ENCODE measurements at places on chromosomes 6 and 20. TPM values are rescaled to one million over a fixed set of nuclear protein-coding genes. Genes with fewer than 3 reads are reported as not detected.

TRIM40 gene
- total RNA-seq, result not detected

GPLD1 gene
- 0.38 TPM for total RNA-seq

GRCh38 chr6:36139991-36140710, 9.8 kb downstream of the MAPK13 start:
- no peak for DNase-seq

DNA sequence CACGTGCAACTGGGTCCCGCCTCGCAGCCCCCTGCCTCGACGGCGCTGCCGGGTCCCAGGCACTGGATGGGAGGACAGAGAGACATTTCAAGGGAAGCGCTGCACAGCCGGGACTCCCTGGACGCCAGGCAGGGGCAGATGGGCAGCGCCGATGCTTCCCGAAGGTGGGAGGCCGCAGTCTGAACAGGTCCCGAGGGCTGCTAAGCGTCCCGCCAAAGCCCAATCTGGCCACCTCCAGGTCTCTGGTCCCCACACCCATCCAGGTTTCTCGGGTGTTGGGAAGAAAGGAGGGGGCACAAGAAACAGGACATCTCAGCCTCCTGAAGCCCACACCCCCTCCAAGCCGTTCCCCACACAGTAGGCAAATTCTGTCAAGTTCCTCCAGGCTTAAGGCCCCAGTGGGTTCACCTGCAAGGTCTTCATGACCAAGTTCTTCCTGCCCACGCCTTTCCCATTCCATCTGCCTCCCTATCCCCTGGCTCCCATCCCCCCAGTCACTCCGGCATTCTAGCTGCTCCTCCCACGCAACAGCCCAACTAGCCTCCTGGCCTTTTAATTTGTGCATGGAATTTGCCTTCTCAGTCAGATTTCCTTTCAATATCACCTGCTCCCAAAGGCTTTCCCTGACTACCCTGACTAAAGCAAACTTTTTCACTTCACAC, 5.4 kb upstream of the CPXM1 start:
- no peak for DNase-seq

DNA sequence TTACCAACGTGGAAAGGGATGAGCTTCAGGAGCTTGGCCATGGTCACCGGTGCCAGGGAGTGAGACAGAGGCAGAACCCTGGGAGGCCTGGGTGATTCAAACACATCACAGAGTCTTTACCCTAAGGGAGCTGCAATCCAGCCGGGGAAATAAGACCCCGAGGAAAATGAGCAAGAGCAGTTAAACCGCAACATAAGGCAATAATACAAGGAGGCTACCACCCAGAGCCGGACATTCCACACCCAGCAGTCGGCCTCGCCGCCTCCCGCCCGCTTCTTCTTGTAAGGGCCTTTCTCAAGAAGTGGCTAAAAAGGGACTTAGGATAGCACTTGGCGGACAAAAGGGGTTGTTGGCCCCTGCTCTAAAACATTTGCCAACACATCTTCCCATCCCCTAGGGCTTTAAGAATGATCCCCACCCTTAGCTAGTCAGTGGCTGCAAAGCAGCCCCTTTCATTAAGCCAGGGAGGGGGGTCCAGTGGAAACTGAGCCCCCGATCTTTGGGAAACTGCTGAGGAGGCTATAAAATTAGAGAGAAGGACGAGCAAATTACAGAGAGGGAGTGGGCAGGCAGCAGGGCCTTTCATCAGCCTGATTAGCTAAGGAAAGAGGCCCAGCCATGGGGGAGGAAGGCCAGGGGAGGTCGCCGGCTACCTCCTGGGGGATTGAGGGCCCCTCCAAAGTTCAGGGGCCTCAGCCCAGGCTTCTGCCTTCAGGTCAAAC, 34.3 kb downstream of the SNX5 start:
- DNase-seq, result peak; percentile 50

DNA sequence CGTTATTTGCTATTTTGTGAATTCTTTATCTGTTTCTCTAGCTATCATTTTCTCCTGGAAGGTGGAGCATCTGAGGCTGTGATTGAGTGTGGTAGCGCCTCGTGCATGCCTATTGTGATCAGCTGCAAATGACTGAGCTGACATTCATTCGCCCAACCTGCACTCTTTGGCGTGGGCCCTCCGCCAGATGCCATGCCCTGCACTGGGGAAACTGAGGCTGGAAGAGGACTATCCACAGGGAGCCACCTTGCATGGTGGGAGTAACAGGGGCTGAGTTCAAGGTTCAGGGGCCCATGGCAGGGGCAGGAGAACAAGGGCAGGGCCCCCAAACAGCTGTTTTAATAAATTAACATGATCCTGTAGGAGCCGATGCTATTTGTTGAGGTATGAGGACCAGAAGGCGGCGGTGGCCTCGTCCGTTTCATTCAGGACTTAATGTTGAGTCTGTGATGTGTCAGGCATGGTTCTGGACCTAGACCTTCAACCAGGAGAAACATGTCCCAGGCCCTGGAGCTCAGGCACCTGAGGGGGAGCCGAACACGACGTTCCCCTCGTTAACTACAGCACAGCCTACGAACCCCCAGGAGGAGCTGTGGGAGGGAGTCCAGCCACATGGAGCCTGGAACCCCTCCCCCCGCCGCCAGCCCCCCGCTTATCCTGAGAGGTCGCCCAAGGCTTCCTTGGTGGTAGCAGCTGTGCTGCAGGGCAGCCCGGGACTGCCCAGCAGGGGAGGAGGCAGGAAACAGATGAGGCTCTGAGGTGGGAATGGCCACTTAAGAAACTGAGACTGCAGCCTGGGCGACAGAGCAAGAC, 242.9 kb downstream of the CDH4 start:
- no peak for DNase-seq

GRCh38 chr6:139296927-139297326, 5.1 kb upstream of the TXLNB start:
- no peak for DNase-seq

- no peak for DNase-seq
Measured at GRCh38 chr6:169890049-169890448, 138.6 kb downstream of the ERMARD start.

DNA sequence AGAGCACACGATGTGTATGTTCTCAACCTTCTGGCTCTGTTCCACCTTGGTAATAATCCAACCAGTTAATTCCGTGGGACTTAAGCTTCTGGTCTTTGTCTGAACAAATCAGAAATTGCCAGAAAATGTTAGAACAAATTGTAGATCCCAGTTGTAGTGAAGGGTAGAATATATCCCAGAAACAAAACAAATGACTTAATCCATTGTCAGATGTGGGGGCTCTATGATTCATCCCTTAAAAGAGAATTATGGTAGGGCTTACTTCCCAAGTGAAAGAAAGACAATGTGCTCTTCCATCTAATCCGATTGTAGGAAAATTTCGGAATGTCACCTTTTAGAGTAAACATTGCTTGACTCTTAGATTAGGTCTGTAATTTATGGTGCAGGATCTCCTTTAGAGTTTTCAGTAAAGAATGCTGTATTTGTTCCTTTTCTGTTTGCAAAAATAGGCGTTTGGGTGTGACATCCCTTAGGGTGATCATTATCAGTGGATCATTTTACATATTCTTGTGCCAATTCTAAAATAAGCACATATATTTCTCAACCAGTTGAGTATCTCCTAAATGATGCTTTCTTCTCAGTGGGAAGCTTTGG, 234.5 kb upstream of the ZNF217 start:
- no peak for DNase-seq
